ENCODE measurements at places on chromosomes 7 and 10.

- DNase-seq = no peak
Measured at GRCh38 chr7:95509199-95509598, 23.5 kb downstream of the ASB4 start.

DNA sequence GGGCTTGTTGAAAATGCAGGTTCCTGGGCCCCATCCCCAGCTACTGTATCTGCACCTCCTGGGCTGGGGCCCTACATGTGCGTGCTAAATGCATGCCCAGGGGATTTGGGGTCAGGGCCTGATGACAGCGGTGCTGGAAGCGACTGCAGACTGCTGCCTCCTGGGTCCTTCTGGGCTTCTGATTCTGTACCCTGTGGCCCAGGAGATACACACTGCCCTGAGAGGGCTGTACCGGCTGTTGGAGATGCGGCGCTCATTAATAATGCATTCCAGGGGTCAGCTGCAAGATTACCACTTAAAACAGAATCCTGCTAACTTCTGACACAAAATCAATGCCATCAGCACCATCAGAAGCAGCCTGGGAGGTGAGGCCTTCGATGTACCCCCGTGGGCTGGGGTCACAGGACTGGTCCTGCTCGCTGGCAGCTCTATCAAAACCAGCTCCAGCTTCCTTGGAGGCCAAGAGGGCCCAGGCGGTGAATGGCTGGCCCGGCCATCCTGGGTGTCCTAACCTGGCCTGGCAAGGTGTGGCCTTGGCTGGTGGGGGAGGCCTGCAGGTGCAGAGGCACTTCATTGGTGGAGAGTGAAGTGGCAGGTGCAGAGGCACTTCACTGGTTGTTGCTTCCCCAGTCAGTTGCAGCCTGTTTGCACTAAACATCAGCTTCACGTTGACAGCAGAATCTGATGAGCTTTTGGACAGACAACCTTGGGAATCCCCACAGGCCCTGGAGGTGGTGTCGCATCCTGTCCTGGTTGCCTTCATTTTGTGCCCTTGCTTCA, 79.2 kb downstream of the GLRX3 start:
- no peak for DNase-seq

- DNase-seq = no peak
Measured at GRCh38 chr7:107684287-107684686, 23.7 kb downstream of the SLC26A4 start.

- DNase-seq = no peak
Measured at GRCh38 chr10:114881901-114882300, 56.1 kb upstream of the TRUB1 start.

- no peak for DNase-seq
Measured at GRCh38 chr7:151177310-151177709, 9.7 kb downstream of the ASB10 start.

DNA sequence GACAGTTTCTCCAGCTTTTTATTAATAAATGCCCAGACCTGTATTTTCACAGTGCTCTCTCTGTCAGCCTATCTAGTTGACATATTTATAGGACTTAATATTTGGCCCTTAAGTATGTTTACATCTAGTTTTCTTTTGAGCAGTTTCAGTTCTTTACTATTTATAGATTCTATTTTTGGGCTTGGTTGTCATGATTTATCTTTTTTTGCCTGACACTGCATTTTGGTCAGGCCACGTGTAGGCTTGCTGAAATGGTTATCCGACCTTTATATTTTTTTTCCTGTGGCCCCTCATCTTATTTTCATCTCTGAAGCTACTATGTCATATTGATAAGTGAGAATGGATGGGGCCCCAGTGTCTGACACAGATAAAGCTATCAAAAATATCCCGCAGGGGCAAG, 515.4 kb upstream of the FZD8 start:
- no peak for DNase-seq

DNA sequence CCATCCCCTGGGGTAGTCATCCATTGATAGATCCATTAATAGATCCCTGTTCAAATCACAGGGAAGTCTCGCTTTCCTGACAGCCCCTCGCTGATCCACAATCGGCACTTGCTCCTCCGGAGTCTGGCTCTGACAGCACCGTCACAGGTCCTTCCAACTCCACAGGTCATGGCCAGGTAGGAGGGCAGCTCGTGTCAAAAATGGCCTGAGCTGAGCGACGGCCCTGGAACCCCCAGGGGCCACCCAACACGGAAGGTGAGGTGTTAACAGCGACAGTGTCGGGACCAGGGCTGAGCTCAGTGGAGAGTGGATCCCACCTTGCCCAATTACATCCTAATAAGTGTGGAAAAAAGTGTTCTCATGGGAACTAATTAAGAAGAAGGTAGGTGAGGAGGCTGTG, 219.8 kb downstream of the TCERG1L start:
- DNase-seq = no peak

DNA sequence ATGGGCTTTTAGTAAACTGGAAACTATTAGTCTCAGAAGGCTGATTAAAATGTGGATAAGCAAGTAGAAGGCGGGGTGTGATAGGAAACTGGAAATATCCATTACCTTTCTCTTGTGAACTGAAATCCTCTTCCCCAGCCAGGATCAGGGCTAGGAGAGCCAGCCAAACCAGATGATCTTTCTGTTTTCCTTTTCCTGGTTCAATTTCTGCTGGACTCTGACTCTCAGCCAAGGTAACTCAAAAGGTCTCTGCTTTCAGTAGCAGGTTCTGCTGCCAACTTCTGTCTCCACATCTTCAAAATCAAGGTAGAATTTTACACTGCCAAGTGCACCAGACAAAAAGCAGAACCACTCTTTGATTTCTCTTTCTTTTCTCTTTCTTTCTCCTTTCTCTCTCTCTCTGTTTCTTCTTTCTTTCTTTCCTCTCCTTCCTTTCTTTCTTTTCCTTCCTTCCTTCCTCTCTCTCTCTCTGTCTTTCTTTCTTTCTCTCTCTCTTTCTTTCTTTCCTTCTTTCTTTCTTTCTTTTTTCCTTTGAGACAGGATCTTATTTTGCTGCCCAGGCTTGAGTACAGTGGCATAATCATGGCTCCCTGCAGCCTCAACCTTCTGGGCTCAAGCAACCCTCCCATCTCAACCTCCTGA, 30.8 kb downstream of the OTUD1 start:
- no peak for DNase-seq

GRCh38 chr7:9091282-9091681, 657.9 kb downstream of the NXPH1 start:
- DNase-seq = no peak

DNA sequence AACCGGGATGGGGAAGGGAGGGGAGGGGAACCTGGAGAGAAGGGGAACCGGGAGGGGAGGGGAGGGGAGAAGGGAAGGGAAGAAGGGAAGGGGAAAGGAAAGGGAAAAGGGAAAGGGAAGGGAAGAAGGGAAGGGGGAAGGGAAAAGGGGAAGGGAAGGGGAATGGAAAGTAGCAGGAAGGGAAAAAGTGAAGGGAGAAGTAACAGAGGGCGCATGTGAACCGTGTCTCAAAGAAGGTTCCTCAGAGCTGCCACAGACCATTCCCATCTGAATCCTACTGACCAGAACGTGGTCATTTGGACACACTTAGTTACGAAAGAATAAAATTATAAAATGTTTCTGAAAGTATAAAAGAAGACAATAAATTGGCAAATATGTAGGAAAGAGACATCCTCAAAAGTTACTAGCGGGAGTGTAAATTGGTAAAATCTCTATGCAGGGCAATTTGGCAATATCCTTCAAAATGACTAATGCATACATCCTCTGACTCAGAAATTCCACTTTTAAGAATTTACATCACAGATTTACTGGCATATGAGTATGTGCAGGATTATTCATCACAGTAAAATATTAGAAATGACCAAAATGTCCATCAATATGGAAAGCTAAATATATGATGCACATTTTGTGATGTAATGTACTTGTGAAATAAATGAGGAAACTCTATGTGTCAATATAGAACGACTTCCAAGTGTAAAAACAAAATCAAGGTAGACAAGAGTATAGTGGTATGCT, 12.9 kb downstream of the C10orf67 start:
- DNase-seq = no peak

DNA sequence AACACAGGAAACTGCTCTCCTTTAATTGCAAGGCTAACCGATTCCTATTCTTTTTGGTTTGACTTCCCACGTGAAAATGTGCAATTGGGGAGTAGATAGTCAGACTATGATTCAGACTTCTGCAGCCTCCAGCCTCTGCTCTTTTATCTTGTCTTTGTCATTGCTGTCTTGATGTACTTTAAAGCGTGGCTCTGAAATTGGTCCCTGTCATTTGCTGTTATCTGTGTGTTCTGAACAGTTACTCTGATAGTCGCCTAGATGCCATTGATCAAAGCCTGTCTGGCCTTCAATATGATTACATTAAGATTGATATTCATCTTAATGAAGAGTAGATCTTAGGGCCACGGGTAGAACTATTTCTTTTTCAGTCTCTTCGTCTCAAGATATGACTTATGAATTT, 799.2 kb downstream of the REEP3 start:
- DNase-seq = no peak

- DNase-seq = no peak
Measured at GRCh38 chr7:41169317-41169716, 533.6 kb downstream of the INHBA start.

- DNase-seq = no peak
Measured at GRCh38 chr10:30439931-30440330, 5.9 kb downstream of the MAP3K8 start.

- DNase-seq = no peak
Measured at GRCh38 chr10:67815571-67816059, 22.4 kb downstream of the DNAJC12 start.

DNA sequence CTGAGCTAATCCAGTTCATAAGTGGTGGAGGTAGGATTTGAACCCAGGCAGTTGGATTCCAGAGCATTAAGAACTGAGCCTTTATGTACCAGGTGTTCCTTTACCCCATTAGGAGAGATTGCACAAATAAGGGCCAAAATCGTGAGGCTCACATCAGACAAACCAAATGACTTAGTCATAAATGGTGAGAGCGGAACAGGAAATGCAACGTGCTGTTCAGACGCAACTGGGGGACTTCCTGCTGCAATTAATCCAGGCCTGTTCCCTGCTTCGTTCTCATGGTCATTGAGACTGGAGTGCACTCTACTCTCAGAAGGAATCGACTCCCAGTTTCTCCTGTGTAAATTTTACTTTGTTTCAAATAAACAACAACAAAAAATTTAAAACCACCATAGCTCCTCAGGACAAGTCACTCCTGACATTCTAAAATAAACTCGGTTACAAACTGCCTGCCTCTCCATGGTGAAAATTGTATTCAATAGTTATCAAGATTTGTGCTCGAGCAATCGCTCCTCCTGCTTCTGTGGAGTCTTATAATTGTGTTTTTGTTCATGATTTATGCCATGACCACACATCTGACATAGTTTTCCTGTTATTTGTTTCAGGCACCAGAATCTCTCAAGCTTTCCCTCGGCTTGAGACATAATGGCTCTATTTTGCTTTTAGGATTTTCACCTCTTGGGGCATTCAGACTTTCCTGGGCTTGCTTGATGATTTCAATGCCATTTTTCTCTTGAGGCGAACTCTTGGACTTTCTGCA, 115.3 kb upstream of the BMPER start:
- DNase-seq = no peak

DNA sequence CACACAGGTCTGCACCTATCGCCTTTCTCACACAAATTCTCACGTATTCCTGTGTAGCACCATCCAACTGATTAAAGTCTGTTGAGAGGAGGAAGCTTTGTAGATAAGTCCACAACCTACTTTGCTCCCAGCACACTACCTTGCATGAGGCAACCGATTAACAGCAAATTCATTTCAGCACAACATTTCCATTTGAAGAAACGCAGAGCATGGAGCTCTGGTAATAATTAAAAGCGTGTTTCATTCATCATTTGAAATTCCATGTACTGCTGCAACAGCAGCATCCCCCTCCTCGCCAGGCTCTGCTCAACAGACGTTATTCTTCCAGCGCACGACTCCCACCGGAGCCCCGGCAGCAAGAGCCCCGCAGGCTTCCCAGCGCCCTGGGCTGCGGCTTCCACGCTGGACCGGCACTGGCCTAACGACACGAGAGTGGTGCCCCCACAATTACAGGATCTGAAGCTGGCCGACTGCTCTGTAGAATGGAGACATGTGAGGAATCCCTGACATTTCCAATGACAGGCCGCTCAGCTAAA, 118.8 kb downstream of the DIP2C start:
- no peak for DNase-seq

GRCh38 chr10:14731875-14732512, 42.7 kb downstream of the FAM107B start:
- DNase-seq = no peak

DNA sequence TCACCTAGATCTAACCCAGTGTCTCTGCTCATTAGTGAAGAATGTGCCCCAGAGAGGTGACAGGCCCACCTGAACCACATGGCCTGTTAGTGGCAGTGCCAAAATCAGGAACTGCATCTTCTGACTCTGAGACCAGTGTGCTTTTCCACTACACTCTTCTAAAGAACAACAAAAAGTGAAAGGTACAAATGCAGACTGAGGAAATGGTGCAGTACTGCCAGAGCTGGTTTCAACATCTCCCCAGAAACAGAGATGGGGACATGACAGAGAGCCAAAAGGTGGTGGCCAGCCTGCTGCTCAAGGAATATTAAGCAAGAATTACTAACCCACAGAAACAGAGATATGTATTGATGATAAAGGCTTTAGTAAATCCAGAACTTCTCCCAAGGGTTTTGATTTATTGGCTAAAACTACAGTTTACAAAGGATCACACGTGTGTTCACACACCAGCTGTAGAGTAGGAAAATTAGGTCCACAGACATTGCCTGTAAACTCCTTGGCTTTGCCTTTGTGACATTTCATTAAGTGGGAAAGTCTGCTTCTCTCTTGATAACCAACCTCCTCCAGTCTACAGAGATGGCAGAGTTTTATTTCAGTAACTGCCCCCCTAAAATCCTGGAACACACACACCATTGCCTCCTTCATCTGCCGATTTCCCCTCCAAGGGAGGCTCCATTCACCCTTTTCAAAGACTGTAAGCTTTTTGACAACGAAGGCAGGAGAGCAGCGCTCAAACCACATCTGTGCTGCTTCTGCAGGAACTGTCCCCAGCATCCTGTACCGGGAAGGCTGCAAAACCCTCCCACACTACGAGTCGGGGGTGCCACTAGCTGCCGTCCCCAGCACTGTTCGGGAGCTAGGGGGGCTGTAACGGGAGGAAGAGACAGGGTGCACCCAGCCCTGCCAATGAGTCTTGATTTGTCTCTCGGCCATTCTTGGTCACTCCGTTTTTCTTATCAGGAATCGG, 29.8 kb downstream of the GSDME start:
- no peak for DNase-seq

GRCh38 chr10:74445493-74445892, 294.5 kb downstream of the ADK start:
- DNase-seq = no peak
